ENCODE measurements at places on chromosomes 6 and 20.

DNA sequence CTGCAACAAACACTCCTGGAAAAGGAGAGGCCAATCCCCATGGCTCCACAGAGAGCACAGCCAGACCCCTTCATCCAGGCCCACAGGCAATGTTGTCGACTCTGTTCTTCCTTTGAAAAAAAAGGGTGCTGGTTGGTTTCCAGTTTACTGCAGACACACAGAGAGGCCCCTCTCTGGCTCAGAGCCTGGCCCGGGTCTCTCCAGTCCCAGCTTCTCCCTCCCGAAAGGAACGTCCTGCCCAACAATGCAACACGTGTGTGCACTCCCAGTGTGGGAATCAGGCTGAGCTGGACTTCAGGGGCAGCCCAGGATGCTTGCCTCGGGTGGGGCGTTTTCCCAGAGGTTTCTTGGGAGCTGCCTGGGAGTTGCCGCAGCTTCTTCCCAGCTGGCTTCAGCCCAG is 4.5 kb upstream of the NKAIN4 start:
- no peak for DNase-seq

GRCh38 chr20:53168491-53168890 is 196.3 kb downstream of the TSHZ2 start:
- DNase-seq = no peak

GRCh38 chr20:44932916-44933315 is 23.1 kb downstream of the PABPC1L start:
- no peak for DNase-seq

DNA sequence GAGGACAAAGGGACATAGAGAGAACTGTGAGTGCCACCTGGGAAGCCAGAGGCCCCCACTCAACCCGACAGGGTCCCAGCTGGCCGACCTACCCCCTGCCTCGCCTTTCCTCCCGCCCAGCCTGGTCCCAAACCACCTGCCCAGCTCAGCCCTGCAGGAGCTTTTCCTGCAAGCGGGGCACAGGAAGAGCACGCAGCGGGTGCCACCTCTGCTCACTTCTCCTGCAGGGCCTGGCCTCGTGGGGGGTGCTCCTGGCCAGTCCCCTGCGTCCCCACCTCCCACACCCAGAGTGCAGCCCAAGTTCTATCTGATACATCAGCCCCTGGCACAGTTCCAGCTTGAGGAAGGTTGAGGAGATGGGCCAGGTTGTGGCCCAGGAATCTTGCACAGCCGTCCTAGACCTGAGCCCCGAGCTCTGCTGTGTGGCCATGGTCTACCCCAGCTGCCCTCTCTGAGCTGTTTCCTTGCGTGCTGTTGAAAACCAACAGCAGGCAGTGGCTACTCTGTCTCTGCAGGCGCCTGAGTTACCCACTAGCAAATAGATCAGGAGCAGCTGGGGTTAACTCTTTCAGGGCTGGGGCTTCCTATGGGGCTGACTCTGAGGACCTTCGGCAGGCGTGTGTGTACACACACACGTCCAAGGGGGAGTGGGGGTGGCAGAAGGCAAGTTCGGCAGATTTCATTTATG is 1.7 kb downstream of the NECAB3 start:
- DNase-seq = no peak

DNA sequence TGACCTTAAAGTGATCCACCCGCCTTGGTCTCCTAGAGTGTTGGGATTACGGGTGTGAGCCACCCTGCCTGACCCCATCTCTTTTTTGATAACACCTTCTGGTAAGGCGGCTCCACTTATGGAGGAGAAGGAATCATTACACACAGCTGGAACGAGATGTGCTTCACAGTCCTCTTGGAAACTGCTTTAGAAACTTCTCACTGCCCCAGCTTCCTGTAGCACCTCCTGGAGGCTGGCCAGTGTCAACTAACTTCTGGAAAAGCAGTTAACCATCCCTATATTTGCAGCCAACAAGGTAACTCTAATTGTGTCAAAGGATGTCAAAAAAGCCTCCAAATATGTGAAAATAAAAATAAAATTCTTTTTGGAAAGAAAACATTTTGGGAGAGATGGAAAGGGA is 48.8 kb upstream of the BCLAF1 start:
- no peak for DNase-seq

DNA sequence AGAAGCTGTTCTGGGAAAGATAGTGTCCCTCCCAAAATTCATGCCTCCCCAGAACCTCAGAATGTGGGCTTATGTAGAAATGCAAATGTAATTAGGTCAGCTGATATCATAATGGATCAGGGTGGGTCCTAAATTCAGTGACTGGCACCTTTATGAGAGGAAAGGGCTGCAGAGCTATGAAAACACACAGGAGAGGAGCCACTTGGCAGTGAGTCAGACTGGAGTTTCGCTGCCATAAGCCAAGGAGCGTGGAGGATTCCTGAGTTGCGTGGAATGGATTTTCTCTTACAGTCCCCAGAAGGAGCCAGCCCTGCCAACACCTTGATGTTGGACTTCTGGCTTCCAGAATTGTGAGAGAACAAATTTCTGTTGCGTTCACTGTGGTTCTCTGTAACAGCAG is 249.8 kb upstream of the PMEPA1 start:
- no peak for DNase-seq

DNA sequence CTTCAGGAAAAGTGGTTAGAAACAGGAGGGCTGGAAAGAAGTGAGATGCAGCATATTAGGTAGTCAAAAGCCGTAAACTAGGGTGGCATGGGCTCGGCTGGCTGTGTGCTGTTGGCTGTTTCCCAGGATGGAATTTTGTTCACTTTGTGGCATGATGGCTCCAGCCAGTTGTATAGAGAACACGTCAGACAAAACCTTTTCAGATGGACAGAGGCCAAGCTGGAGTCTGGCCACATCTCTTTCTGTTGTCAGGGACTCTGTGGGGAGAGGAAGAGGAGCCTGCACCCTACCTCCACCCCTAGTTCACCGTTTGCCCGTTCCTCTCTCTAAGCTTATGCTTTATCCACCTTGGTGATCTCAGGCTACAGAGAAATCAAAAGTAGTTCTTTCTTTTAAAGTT is 22.0 kb downstream of the C6orf89 start:
- DNase-seq = peak; percentile 28

GRCh38 chr20:34948030-34948429 is 7.6 kb downstream of the GSS start:
- no peak for DNase-seq

GRCh38 chr20:62132421-62132820 is 10.1 kb downstream of the LSM14B start:
- no peak for DNase-seq
